Activated T-helper 2 cell treated with anti-CD3 and anti-CD28 coated beads, Interferon-gamma antibody, Interleukin-2, Interleukin-4, amounts not matched to agents 10 μg/mL and 5 μg/mL and 100 μg/mL, durations not matched to agents 14 hours and 24 hours and 36 hours (primary cell): ENCODE measurements at places on chromosomes 3 and 15.

- DNase-seq, result no peak
These were observed 181.9 kb upstream of the TTC14 start for GRCh38 chr3:180420016-180420415.

DNA sequence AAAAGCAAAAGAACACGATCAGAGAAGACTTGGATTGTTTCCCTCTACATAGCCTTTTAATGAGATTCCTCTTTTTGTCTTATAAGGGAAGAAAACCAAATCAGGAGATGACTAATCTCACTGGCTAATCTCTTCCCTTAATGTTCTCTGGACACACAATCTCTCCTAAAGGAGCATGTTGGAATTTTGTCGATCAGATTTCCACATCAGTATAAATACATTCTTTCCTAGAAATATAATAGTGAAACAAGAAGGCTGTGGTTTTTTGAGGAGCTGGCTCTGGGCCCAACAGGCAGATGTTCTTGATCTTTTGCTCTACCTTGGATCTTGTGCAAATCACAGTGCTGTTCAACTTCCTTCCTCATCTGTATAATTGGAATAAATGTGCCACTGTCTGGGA lies 94.0 kb downstream of the GTPBP8 start:
- no peak for DNase-seq

DNA sequence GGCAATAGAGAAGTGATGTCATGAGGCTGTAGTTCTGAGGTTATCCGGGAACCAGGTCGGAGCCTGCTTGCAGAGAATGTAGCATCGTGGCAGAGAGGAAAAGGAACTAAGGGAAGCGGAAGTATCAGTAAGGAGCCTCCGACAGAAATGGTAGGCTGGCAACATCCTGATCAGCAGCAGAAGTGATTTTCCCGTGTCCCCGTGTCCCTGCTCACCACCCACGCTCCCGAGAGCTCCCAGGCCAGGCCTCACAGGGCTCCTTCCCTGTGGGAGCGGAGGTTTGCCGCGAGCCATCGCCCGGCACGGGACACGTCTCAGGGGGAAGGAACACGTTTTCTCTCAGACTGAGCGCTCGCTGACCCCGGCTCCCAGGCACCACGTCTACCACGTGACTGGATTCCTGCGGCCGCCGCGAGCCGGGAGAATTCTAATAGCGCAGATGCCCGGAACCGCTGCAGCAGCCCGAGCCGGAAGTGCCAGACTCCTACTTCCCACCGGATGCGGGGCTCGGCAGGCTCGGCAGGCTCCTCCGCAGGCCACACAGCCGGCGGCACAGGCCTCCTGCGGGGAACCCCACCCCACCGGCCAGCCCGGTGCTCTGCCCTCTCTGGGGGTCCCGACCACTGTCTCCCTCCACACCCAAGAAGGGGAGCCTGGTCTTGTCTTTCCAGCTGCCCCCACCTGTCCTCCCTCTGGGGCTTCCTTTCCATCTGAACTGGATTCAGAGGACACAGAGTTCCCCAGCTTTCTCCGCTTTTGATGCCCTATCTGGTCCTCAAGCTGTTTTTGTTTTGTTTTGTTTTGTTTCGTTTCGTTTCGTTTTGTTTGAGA lies 99.3 kb downstream of the BDH1 start:
- peak; percentile 26 for DNase-seq

DNA sequence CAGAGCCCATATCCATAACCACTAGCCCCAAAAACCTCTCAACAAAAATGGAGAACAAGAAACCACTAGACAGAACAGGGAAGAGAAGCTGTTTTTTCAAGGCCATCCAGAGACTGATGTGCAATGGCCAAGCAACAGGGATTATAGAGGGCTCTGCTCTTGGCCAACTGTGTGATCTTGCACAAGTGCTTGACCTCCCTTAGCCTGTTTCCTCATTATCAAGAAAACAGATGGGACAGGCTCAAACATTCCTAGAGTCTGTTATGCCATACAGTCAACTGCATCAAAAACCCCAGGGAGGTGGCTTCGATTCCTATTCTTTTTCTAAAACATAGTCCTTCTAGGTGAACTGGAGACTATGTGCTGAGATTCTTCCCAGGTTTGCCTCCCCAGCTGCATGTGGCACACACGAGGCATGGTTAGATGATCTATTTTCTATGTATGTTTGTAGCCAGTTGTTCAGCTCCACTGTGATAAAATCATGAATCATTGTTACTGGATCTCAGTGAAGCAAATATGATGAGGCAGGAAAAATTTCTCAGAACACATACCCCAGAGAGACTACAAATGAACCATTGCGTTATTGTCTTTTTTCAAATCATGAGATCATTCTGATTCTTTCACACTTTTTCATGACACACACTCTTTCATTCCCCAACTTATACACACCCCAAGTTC lies 132.9 kb upstream of the TGFBR2 start:
- no peak for DNase-seq

GRCh38 chr15:99618941-99619411 lies 53.2 kb downstream of the MEF2A start:
- DNase-seq, result no peak

DNA sequence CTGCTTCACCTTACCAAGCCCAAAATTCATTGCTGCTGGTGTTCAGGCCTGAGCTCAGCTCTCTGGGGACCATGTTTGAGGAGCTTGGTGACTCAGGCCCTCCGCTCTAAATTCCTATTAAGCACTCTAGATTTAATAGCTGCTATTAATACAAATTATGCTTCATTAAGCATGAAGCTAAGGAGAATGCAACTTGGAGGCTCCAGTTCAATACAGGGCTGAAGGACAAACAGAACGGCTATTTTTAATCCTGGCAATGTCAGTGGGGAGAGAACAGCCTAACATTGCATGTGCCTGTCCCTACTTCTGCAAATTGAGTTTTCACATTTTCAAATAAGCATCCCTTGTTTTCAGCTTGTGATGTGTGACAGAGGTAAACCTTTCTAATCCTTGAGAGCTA lies 80.1 kb upstream of the TRIM42 start:
- no peak for DNase-seq

GRCh38 chr3:5245927-5246326 lies 58.4 kb downstream of the EDEM1 start:
- DNase-seq, result no peak

DNA sequence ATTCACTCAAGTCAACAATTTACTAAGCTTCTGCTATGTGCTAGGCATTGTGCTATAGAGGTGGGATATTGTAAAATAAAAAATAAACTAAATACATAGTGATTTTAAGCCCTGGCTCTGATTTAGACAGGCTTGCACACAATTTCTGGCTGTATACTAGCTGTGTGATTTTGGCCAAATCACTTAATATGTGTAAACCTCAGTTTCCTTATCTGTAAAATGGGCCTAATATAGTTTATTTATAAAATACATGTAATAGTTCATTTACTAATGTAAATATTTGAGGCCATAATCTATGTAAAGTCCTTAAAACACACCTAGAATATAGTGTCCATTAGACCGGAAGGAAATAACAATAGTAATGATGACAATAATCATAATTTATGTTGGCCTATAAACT lies 363.1 kb downstream of the CLSTN2 start:
- no peak for DNase-seq

DNA sequence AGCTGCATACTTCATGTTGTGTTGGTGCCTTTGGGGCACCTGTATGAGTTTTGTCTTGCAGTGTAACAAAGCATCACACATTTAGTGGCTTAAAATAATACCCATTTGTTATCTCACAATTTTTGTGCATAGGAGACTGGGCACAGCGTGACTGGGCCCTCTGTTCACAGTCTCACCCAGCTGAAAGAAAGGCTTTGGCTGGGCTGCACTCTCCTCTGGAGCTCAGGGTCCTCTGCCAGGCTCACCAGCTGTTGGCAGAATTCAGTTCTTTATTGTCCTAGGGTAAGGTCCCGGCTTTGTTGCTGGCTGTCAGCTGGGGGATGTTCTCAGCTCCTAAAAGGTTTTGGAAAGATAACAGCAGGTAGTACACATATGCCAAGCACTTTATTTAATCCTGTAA lies 263.3 kb downstream of the CLSTN2 start:
- no peak for DNase-seq

DNA sequence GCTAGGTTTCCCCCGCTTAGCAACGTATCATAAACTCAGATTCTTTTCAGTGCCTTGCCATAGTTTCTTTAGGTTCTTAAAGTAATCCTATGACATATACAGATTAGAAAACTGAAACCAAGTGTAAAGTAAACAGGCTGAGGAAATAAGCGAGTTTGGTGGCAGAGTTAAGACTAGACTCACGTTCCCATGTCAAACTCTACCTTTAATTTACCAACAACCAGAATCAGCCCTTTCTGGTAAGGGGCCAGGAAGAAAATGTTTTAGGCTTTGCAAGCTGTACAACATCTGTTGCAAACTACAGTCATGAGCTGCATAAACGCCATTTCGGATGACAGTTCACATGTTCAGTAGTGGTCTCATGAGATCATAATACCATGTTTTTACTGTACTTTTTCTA lies 128.0 kb upstream of the PRICKLE2 start:
- no peak for DNase-seq

- DNase-seq, result no peak
These were observed 269.7 kb downstream of the XXYLT1 start for GRCh38 chr3:195001261-195001660.

DNA sequence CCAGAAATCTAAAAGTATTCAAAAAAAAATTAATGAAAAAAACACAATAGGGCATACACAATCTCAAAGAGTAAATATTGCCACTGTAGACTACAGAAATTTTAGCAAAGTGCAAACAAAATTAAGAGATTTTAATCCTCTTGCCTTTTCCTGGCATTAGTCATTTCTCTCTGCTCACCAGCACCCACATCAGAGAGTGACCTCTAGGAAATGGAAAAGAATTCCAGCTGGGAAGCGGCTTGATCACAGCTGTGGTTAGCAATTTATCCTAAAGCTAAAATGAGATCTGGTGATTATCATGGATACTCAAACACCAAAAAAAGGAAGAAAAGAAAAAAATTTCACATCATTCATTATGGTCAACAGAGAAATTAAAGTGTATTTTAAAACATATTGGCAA lies 7.5 kb downstream of the CSNK1G1 start:
- DNase-seq, result no peak
